ENCODE measurements at places on chromosomes 4 and X. TPM values are rescaled to one million over a fixed set of nuclear protein-coding genes. Genes with fewer than 3 reads are reported as not detected.

DNA sequence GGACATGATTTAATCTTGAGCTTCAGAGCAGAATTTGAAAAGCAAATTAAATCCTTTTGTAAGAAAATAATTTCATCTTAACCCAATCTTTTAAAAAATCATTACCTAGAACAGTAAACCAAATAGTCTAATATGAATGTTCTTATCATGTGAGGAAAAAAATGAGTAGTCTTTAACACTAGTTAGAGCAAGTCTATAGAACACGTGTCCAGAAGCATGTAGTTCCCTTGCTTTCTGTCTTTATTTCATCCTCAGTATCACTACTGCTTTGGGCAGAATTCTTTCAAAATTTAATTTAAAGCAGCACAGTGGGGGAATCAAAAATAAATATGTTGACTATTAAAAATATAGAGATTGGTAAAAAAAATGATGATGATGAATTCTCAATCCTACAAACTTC is 2.1 kb downstream of the RBM47 start:
- H3K27me3 ChIP-seq = peaks cover 54% of the 10 kb centered on the region
- H3K36me3 ChIP-seq = peaks cover 3% of the 10 kb centered on the region
- DNase-seq = no peak
- no peak overlapping the region for H3K4me3 ChIP-seq
- no peak overlapping the region for H3K27ac ChIP-seq
- H3K4me1 ChIP-seq = peaks cover 46% of the 10 kb centered on the region

- peak within 1 kb of the TSS; percentile 83 for H3K4me3 ChIP-seq
- H3K36me3 ChIP-seq = peaks cover 13% of the 10 kb centered on the region
- H3K27me3 ChIP-seq = no peaks in the 10 kb centered on the region
- peaks cover 32% of the 10 kb centered on the region for H3K4me1 ChIP-seq
- H3K27ac ChIP-seq = peak within 1 kb of the TSS; percentile 94
These were observed at the start of gene C1GALT1C1 for GRCh38 chrX:120629667-120630537. C1GALT1C1 (minus strand) TSS chrX:120630054; CDS start chrX:120627166, 2,888 bp downstream.

DNA sequence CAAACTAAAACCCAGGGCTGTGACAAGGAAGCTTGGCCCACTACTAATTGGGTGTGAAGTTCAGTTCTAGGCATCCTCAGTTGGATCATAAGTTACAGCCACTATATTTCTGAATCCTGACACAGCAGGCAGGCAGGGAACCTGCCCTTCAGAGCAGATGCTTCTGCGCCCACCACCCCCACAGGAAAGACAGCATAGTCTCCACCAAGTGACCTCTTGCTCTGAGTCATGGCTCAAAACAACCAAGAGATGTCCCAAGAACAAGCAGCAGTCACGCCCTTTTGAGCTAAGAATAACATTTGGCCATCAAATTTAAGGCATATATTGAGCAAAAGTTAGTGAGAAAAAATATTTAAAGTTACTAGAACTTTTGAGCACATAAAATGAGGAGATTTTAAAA is 170.7 kb upstream of the SMARCAD1 start:
- no peaks in the 10 kb centered on the region for H3K4me1 ChIP-seq
- no peaks in the 10 kb centered on the region for H3K36me3 ChIP-seq
- DNase-seq = no peak
- H3K4me3 ChIP-seq = no peak overlapping the region
- no peak overlapping the region for H3K27ac ChIP-seq
- no peaks in the 10 kb centered on the region for H3K27me3 ChIP-seq

DNA sequence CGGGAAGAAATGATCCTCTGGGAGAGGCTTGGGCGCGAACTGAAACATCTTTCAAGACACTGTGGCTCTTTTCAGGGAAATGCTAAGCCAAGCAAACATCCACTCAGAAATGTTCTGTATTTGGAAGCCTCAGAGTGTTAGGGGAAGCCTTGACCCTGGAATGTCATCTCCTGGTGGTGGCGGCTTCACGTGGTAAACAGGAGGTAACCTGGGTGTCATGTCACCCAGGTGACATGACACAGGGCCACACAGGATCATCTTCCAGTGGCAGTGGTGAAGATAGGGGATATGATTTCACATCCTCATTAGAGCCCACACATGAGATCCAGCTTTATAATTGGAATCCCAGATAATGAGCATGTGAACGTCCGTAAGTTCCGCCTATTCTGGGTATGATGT is 140.0 kb downstream of the TBL1X start:
- no peak for DNase-seq
- no peak overlapping the region for H3K4me3 ChIP-seq
- no peaks in the 10 kb centered on the region for H3K4me1 ChIP-seq
- H3K27ac ChIP-seq = no peak overlapping the region

- H3K36me3 ChIP-seq = no peaks in the 10 kb centered on the region
- no peak overlapping the region for H3K27ac ChIP-seq
- no peaks in the 10 kb centered on the region for H3K27me3 ChIP-seq
- no peak overlapping the region for H3K4me3 ChIP-seq
These were observed 167.5 kb downstream of the ADGRA3 start for GRCh38 chr4:22348410-22348809.

- no peak overlapping the region for H3K27ac ChIP-seq
- peaks cover under 1% of the 10 kb centered on the region for H3K4me1 ChIP-seq
- H3K36me3 ChIP-seq = peaks cover 7% of the 10 kb centered on the region
- H3K27me3 ChIP-seq = no peaks in the 10 kb centered on the region
- H3K4me3 ChIP-seq = no peak overlapping the region
These were observed 7.7 kb downstream of the ENOX2 start for GRCh38 chrX:130895299-130895698.

DNA sequence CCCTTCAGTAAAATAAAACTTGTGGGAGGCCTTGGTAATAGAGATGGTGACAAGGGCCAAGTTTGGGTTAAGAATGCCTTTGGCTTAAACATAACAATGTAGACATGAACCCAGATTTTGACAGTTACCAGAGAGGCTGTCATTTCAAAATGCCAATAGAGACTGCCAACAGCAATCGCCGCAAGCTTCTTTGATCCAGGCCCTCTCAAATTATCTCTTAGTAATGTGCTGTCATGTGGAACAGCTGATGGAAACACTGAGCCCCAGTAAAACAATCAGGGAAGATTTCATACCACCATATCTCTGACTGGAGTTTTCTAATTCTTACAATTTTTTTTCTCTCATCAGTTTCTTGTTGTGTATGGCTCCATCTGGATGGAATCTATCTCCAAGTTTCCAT is 80.5 kb downstream of the ZNF330 start:
- no peak for DNase-seq
- H3K27me3 ChIP-seq = peaks cover 8% of the 10 kb centered on the region
- no peak overlapping the region for H3K27ac ChIP-seq

- no peak overlapping the region for H3K4me3 ChIP-seq
- no peaks in the 10 kb centered on the region for H3K36me3 ChIP-seq
- no peaks in the 10 kb centered on the region for H3K27me3 ChIP-seq
- H3K27ac ChIP-seq = no peak overlapping the region
These were observed 220.5 kb downstream of the IDS start for GRCh38 chrX:149284616-149285015.

- H3K36me3 ChIP-seq = peaks cover 9% of the 10 kb centered on the region
- peaks cover 56% of the 10 kb centered on the region for H3K4me1 ChIP-seq
- no peak overlapping the region for H3K4me3 ChIP-seq
- no peak for DNase-seq
- no peaks in the 10 kb centered on the region for H3K27me3 ChIP-seq
These were observed 3.7 kb upstream of the SETD7 start for GRCh38 chr4:139559687-139560086.

DNA sequence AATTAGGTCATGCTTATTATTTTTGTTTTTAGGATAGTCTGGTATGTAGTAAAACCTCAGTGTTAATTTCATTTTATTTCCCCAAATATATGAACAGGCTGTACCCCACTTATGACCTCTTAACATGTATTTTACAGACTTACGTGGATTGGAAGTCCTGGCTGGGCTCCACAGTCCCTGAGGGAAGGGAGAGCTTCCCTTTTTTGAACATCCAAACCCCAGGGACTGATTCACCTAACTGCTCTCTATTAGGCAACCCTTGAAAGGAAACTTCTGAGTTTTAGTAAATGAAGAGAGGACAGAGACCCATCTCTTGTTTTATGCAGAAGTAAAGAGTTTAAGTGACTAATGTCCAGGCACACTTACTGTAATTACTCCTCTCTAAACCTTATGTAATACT is 233.1 kb upstream of the SPRY1 start:
- no peaks in the 10 kb centered on the region for H3K27me3 ChIP-seq
- no peaks in the 10 kb centered on the region for H3K36me3 ChIP-seq
- H3K4me1 ChIP-seq = peaks cover 3% of the 10 kb centered on the region
- H3K4me3 ChIP-seq = no peak overlapping the region

DNA sequence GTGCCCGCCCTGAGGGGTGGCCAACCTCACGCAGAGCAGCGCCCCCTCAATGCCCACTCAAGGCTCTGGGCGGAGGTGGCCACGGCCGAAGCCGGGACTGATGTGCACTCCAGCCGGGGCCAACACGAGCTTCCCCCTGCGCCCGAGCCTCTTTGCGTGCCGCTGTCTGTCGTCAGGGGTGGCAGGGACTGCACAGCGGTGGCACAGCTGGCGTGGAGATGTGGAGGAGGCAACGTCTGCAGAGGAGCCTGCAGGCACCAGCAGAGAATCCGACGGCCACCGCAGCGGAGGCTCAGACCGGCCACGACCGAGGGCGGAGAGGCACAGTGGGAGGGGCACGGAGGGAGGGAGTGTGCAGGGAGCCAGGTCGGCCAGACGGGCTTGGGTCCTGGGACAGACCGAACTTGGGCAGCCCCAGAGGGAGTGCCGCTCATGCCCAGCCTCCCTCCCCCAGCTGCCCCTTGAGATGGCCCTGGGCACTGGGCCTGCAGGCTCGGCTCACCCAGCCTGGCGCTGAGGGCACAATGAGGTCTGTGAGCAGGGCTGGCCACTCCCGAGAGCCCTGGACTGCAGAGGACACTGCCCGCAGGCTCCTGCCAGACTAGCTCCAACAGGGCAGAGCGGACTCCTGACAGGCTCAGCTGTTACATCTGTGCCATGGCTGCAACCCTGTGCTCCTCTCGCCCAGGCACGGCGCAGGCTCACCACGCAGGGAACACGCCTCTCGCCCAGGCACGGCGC is 46.5 kb upstream of the CPLX1 start:
- no peak overlapping the region for H3K4me3 ChIP-seq
- H3K4me1 ChIP-seq = peaks cover 3% of the 10 kb centered on the region
- DNase-seq = no peak
- H3K36me3 ChIP-seq = peaks cover 73% of the 10 kb centered on the region
- no peak overlapping the region for H3K27ac ChIP-seq
- H3K27me3 ChIP-seq = no peaks in the 10 kb centered on the region

- peaks cover 4% of the 10 kb centered on the region for H3K36me3 ChIP-seq
- no peak overlapping the region for H3K27ac ChIP-seq
- H3K27me3 ChIP-seq = no peaks in the 10 kb centered on the region
- no peak overlapping the region for H3K4me3 ChIP-seq
These were observed 20.5 kb upstream of the STS start for GRCh38 chrX:7127056-7127455.

DNA sequence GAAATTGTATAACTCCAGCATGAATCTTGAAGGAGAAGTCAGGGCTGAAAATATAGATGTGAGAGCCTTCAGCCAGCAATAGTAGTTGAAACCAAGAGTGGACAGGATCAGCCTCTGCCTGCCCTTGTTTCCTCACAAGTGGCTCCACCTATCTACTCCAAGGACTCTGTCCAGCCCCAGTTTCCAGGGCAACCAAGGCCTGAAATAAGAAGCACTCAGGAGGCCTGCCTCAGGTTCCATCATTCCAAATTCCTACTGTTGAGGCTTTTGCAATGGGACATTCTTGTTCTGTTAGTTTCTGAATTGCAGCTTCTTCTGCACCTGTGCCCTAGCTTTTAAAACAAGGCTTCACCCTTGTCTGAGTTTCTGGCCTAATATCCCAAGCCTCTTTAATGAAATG is 41.6 kb downstream of the TRPC5OS start:
- no peaks in the 10 kb centered on the region for H3K36me3 ChIP-seq
- no peaks in the 10 kb centered on the region for H3K4me1 ChIP-seq
- H3K4me3 ChIP-seq = no peak overlapping the region
- H3K27ac ChIP-seq = no peak overlapping the region
- H3K27me3 ChIP-seq = no peaks in the 10 kb centered on the region

- H3K27ac ChIP-seq = no peak overlapping the region
- H3K36me3 ChIP-seq = no peaks in the 10 kb centered on the region
- H3K4me1 ChIP-seq = peaks cover 10% of the 10 kb centered on the region
- DNase-seq = no peak
- H3K4me3 ChIP-seq = no peak overlapping the region
These were observed 23.1 kb upstream of the CAMK2D start for GRCh38 chr4:113784497-113785250.

GRCh38 chr4:12118651-12119213 is 690.0 kb upstream of the HS3ST1 start:
- no peaks in the 10 kb centered on the region for H3K27me3 ChIP-seq
- H3K4me3 ChIP-seq = no peak overlapping the region
- no peaks in the 10 kb centered on the region for H3K4me1 ChIP-seq
- no peak for DNase-seq
- no peak overlapping the region for H3K27ac ChIP-seq

- no peak overlapping the region for H3K4me3 ChIP-seq
- H3K27ac ChIP-seq = no peak overlapping the region
- H3K36me3 ChIP-seq = no peaks in the 10 kb centered on the region
- H3K4me1 ChIP-seq = no peaks in the 10 kb centered on the region
These were observed 393.7 kb downstream of the GASK1B start for GRCh38 chr4:157779081-157779480.

DNA sequence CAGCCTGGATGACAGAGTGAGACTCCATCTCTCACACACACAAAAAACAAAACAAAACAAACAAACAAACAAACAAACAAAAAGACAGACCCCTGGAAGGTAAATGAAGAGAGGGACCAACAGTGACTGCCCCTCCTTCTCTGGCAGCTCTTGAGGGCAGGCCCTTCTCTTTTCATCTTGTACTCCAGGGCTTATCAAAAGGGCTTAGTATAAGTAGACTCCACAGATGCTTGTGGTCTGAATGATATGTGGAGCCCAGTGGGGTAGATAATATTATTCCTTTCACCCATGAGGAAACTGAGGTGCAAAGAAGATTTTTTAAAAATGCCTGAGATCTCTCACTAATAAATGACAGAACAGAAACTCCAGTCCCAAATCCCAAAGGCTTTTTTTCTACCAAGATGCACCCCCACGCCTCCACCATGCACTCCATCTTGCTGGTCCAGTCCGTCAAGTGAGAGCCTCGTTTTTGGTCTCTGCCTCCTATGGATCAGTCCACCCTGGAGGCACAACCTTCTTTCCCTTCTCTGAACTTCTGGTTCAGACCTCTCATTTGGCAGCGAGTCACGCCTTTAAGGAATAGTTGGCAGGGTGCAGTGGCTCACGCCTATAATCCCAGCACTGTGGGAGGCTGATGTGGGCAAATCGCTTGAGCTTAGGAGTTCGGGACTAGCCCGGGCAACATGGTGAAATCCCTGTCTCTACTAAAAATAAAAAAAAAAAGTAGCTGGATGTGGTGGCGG is 17.0 kb upstream of the CHRNA9 start:
- H3K27ac ChIP-seq = no peak overlapping the region
- peaks cover 30% of the 10 kb centered on the region for H3K4me1 ChIP-seq
- H3K4me3 ChIP-seq = no peak overlapping the region
- no peak for DNase-seq
- H3K27me3 ChIP-seq = peaks cover 6% of the 10 kb centered on the region

- H3K4me3 ChIP-seq = no peak within 1 kb of the TSS
- peaks cover 2% of the 10 kb centered on the region for H3K27me3 ChIP-seq
- no peak within 1 kb of the TSS for H3K27ac ChIP-seq
- H3K4me1 ChIP-seq = no peaks in the 10 kb centered on the region
- DNase-seq = no peak
These were observed at the start of gene RBM46 for GRCh38 chr4:154781126-154781982. RBM46 (plus strand) TSS chr4:154781272; CDS start chr4:154796753, 15,481 bp downstream.

Gene NXF2B
- not detected for total RNA-seq

Gene HTRA3
- not detected for total RNA-seq

Gene DCAF4L1
- total RNA-seq = 0.15 TPM

Gene ANK2
- total RNA-seq = 1.5 TPM

Gene MAGEA11
- total RNA-seq = not detected

Gene TBC1D8B
- 1.5 TPM for total RNA-seq

Gene CTAG1A
- not detected for total RNA-seq

Gene F8A2
- not detected for total RNA-seq

Gene GAB3
- total RNA-seq = 10.5 TPM

Gene CLTRN
- not detected for total RNA-seq

Gene TCEAL2
- total RNA-seq = not detected

Gene GAGE12F
- not detected for total RNA-seq

Data from activated CD4-positive, alpha-beta memory T cell treated with anti-CD3 and anti-CD28 coated beads, Interleukin-2, amount 10 ng/mL, durations not matched to agents 7 days and 5 days (primary cell).